Stimulated activated CD4-positive, alpha-beta T cell treated with anti-CD3 and anti-CD28 coated beads, Interleukin-1b, Interleukin-23, amount 100 ng/mL, for 48 hours (primary cell): ENCODE measurements at places on chromosomes 3 and 15.

DNA sequence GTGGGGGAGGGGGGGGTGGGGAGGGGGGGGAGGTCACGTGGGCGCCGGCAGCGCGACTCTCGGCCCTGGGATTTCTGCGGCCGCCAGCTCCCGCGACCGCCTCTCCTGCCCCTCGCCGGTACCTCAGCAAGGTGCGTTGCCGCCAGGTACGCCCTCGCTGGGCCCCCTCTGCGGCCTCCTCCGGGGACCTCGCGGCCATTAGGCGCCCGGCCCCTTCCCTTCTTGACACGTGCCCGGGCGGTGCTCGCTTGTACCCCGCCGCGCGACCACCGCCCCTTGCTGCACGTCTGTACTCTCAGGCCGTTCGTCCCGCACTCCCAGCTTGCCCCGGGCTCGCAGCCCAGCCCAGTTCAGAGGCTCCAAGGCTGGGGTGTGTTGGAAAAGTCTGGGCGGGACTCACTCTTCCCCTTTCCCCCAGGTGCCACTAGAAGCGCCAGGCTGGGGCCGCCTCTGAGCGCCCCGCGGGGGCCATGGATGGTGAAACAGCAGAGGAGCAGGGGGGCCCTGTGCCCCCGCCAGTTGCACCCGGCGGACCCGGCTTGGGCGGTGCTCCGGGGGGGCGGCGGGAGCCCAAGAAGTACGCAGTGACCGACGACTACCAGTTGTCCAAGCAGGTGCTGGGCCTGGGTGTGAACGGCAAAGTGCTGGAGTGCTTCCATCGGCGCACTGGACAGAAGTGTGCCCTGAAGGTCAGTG, at the start of gene MAPKAPK3:
MAPKAPK3 (plus strand) TSS at position 56 of the 696 bp plus-strand sequence; CDS start at position 471, 415 bp downstream.
- no peak for DNase-seq

DNA sequence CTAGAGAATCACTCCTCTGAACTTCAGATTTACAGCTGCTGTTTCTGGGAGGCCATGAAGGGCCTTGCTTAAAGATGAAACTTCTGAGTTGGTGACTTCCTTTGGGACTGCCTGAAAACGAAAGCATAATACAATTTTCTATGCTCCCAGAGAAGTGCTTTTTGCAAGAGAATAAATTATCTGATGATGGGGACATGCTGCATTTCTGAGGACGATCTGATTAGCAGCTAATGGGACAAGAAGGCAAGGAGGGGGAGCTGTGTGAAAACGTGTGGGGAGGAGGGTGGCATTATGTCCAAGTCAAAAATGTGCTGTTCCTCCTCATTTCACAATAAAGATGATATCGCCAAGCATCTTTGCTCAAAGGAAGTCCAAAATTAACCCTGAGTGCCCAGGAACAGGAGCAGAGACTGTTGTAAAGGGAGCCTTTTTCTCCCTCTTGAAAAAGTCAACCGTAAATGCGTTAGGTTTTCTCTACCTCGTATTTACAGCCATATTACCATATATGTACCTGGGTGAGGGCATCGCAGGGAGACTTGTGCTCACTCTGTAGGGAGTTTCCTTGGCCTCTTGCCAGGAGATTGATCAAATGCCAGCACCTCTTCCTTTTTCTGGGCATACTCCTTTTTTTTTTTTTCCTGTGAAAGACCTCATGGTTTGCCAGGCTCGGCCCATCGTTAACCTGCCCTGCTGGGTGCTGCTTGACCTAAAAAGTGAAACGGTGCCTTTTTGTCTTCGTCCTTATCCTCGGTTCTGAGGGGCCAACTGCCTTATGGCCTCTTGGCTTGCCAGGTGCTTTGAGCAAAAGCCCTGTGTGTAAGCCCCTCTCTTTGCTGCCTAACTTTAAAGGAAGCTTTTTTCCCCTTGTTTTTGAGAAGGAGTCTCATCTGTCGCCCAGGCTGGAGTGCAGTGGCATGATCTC, 11.5 kb downstream of the ITPR1 start:
- peak; percentile 23 for DNase-seq

DNA sequence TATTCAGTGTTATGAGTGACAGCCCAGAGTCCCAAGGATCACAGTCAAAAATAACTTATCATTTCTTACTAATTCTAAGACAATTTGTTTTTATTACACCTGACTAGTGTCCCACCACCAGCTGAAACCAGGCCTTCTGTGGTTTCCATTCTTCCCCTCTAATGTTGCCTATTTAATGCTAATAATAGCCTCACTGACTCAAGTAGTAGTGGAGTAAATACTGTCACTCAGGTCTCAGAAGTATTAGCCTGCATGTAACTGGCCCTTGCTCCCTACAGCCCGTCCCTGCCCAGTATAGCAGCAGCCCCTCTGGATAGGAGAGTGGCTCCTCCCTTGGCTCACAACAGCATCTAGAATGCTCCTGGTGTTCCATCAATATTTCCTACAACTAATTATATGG, 665.5 kb downstream of the NTRK3 start:
- DNase-seq = no peak

GRCh38 chr3:139104062-139104461, 59.4 kb upstream of the PRR23C start:
- DNase-seq = no peak

DNA sequence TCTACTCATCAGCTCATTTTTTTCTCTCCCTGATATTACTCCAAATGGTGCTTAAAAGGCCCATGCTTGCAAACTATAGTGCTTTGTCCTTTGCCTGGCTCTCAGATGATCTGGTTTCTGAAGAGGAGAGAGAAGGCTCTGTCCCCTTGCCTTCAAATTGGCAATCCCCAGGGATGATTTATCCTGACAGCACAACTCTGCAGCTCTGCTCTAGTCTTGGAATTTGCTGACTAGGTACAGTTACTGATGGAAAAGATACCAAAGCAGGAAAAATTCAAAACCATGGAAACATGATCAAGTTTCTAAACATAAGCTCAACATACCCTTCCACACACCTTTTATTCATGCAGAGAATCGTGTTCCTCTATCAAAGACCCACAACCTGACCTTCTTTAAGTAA, 106.7 kb upstream of the CADPS start:
- no peak for DNase-seq
